ENCODE measurements at places on chromosomes 5 and 9. TPM values are rescaled to one million over a fixed set of nuclear protein-coding genes. Genes with fewer than 3 reads are reported as not detected.

The CXXC5 gene
- 116 TPM for polyA plus RNA-seq

The WNK2 gene
- polyA plus RNA-seq: 1.5 TPM

The PNPLA7 gene
- 2.1 TPM for polyA plus RNA-seq

The INSL4 gene
- polyA plus RNA-seq: not detected

The HRCT1 gene
- 13.3 TPM for polyA plus RNA-seq

The ELAVL2 gene
- 0.19 TPM for polyA plus RNA-seq

DNA sequence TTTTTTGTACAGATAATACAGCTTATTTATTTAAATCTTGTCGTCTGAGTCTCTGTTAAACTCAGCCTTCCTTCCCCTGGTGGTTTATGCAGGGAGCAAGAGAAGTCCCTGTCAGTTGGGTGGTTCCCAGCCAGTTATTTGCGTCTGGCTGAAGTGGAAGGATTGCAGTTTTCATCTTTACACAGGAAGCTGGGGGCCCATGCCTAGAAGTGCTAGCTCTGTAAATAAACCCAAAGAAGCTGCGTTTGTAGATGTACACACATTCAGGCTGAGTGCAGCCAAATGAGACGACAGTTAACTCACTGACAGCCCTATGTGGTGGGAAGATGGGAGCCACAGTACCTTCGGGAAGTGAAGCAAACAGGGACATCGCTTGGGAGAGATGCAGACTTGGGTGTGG is 122.1 kb downstream of the SAXO1 start:
- no peak overlapping the region for H3K4me3 ChIP-seq
- no peaks in the 10 kb centered on the region for H3K36me3 ChIP-seq
- no peaks in the 10 kb centered on the region for H3K27me3 ChIP-seq
- H3K4me1 ChIP-seq: no peaks in the 10 kb centered on the region
- DNase-seq: peak; percentile 60
- no peak overlapping the region for H3K27ac ChIP-seq

DNA sequence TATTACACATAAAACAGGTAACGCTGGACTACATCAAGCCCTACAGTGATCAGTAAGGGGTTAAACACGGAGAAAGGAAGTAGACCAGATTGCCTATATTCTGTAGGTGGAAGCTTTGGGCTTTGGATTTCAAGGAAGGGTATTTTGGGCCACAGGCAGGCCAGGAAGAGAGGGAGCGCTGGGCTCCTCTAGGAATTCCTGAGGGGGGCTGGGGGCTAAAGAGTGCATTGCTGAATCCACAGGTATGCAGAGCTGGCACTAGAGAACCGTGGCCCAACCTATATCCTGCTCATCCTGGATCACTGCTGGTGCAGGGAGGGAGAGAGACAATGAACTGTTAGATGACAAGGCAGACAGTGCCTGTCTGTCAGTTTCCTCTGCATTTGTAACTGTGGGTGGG is 367.1 kb downstream of the CSNK1G3 start:
- H3K27ac ChIP-seq: no peak overlapping the region
- H3K27me3 ChIP-seq: no peaks in the 10 kb centered on the region
- peaks cover 4% of the 10 kb centered on the region for H3K4me1 ChIP-seq
- no peak for DNase-seq
- H3K4me3 ChIP-seq: no peak overlapping the region

GRCh38 chr9:114334490-114334889 is 4.8 kb downstream of the ORM2 start:
- H3K27me3 ChIP-seq: no peaks in the 10 kb centered on the region
- peaks cover 5% of the 10 kb centered on the region for H3K36me3 ChIP-seq
- no peak overlapping the region for H3K27ac ChIP-seq
- DNase-seq: peak; percentile 33
- no peaks in the 10 kb centered on the region for H3K4me1 ChIP-seq

DNA sequence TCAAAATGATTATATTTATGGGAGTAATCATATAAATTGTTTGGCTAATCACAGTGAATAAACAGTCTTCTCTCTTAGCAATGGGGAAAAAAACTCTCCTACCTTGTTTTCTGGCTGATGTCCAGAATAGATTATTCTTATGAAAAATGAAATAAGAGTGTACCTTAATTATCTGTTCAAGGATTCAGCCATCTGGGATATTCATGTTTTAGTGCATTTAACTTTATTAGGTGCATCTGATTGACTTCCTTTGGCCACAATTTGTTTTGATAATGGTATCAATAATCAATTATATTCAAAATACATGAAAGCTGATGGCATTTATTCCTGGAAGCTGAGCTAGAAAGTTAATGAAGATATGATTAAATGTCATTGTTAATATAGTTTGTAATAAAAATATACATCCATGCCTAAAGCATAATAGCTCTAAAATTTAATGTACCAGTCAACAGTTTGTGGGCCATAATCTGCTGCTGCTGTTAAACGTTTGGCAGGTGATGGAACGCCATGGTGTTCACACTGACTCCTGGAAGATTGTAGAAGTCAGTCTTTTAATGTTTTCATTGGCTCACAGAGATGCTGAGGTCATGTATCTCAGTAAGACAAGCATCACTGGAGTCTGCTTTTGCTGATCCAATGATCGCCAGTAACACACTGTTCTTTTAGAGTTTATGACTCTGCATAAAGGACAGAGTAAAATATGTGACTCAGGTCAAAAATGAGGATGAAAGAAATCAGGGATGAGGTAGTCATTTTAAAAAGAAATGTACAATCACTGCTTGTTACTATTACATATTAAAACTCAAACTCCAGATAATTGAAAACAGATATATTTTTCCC is 105.8 kb downstream of the ISL1 start:
- no peak overlapping the region for H3K27ac ChIP-seq
- DNase-seq: no peak
- H3K4me3 ChIP-seq: no peak overlapping the region
- no peaks in the 10 kb centered on the region for H3K36me3 ChIP-seq
- H3K4me1 ChIP-seq: no peaks in the 10 kb centered on the region

DNA sequence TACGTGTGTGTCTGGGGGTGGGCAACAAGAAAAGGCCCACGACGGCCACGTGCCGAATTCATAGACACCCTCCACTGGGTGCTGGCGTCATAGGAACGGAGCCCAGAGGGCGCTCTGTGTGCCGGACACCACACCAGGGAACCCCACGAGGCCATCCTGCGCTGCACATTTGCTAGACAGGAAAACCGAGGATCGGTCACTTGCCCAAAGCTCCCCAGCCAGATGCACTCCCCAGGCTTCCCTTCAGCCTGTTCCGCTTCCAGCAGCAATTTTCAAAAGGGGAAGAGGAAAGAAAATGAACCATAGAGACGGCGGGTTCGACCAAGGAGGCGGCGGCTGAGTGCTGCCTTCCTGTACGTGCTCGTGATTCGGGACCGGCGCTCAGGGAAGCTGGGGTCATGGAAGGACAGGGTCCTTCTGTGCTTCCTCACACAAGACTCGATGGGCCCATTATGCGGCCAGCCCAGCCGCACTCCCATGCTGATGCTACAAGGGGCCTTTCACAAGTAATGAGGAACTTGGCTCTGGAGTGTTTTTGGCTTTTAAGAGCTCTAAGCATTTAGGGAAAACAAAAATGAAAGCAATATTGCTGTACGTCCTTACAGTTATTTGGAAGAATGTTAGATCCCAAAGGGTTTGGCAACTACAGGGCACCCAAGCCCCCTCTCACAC is 124.6 kb upstream of the SARDH start:
- no peak overlapping the region for H3K4me3 ChIP-seq
- no peaks in the 10 kb centered on the region for H3K36me3 ChIP-seq
- no peak for DNase-seq

DNA sequence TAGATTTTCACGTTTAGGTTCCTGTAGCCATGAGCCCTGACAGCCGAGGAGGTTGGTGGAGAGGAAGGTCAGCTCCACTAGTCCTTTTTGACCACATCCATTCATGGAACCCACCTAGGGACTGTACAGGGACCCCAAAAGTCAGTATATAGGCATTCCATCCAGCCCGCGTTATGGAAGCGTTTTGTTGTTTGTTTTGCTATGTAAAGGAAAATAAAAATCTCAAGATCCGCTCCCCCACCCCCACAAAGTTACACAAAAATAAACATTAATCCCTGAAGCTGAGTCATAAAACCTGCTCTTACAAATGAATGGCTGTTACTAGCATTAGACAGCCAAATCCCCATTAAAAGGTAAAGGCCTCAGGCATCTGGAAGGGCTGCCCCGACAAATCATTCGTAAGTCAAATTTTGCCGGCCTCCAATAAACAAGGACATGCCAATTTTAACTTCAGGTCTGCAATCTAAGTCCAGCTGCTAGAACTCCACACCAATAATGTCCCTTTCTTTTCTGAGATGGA is 292.9 kb downstream of the MED10 start:
- no peaks in the 10 kb centered on the region for H3K36me3 ChIP-seq
- H3K4me3 ChIP-seq: no peak overlapping the region
- H3K27me3 ChIP-seq: no peaks in the 10 kb centered on the region
- no peak for DNase-seq
- no peaks in the 10 kb centered on the region for H3K4me1 ChIP-seq

DNA sequence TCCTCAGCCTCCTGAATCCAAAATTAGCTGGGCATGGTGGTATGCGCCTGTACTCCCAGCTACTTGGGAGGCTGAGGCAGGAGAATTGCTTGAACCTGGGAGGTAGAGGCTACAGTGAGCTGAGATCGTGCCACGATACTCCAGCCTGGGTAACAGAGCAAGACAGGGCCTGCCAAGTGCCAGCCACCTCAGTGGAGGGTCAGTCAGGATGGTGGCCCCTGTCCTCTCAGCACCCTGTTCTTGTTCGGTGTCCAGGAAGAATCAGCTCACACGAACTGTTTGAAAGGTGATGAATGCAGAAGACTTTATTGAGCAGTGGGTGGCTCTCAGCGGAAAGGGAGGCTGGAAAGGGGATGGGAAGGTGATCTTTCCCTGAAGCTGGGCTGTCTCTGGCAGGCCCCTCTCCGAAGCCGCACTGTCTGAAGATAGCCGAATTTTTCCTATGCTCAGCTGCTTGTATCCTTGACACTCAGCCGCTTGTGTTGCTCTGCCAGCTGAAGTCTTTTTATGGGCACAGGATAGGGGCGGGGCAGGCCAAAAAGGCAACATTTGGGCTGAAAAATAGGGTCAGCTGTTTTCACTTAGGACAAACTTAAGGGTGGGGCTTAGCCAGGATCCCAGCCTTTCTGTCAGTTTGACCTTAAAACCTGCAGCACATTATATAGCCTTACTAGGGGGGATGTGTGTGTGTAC is 50.9 kb downstream of the UBE2R2 start:
- H3K4me1 ChIP-seq: no peaks in the 10 kb centered on the region
- H3K36me3 ChIP-seq: no peaks in the 10 kb centered on the region
- DNase-seq: no peak

GRCh38 chr9:36154331-36154952 is 14.7 kb upstream of the CCIN start:
- no peak overlapping the region for H3K4me3 ChIP-seq
- peaks cover 6% of the 10 kb centered on the region for H3K4me1 ChIP-seq
- H3K36me3 ChIP-seq: no peaks in the 10 kb centered on the region
- peak; percentile 77 for DNase-seq
- H3K27me3 ChIP-seq: no peaks in the 10 kb centered on the region
- H3K27ac ChIP-seq: peak overlapping the region; percentile 84

- peaks cover 9% of the 10 kb centered on the region for H3K4me1 ChIP-seq
- H3K27ac ChIP-seq: no peak overlapping the region
- no peaks in the 10 kb centered on the region for H3K27me3 ChIP-seq
- H3K36me3 ChIP-seq: no peaks in the 10 kb centered on the region
- no peak for DNase-seq
Measured at GRCh38 chr9:656926-657568, 184.4 kb upstream of the DMRT1 start.
